ENCODE measurements at places on chromosomes 2 and 18.

- DNase-seq = no peak
These were observed 6.2 kb upstream of the ING5 start for GRCh38 chr2:241695651-241696050.

GRCh38 chr2:43491065-43491639, 104.7 kb downstream of the THADA start:
- no peak for DNase-seq

DNA sequence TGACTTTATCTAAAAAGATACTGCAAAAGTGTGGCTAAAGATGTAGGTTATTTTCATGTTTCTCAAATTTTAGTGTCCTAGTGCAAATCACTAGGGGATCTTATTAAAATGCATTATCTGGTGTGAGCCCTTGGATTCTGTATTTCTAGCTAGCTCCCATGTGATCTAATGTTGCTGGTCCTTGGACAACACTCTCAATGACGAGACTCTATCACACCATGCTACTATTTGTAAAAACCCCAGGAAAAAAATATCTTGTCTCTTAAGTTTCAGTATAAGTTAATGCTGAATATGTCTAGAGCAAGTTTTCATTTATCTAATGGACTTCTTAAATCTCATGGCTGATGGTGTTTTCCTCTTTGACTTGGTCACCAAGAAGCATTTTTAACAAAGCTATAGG, 5.8 kb downstream of the DOCK10 start:
- DNase-seq = no peak

DNA sequence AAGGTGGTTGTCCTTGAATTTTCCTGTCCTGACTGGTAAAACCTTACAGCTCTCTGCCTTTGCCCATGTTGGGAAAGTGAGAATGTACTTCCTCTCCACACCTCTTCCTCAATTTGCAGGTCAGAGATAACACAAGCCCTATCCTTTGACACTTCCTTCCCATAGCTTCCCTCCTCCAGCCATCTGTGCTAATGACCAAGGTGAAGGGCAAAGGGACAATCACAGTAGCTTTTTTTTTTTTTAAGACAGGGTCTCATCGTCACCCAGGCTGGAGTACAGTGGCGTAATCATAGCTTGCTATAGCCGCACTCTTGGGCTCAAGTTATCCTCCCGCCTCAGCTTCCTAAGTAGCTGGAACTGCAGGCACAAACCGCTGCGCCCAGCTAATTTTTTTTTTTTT, 24.3 kb upstream of the STPG4 start:
- no peak for DNase-seq

DNA sequence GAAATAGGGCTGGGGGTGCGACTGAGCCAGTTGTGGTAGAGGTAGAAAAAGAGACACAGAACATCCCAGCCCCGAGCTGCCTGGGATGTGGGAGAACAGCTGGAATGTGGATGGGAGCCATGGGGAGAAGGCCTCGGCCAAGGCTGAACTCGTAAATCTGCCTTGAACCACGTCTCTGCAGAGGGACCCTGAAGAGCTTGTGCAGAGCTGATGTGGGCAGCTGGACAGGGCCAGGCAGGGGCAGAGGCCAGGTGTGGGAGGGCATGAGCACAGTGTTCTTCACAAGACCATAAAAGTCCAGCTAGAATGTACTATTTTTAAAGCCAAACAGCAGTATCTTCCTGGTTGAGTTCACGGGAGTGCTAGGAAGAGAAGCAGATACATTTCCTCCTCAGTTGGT, 5.7 kb downstream of the TCF23 start:
- no peak for DNase-seq

DNA sequence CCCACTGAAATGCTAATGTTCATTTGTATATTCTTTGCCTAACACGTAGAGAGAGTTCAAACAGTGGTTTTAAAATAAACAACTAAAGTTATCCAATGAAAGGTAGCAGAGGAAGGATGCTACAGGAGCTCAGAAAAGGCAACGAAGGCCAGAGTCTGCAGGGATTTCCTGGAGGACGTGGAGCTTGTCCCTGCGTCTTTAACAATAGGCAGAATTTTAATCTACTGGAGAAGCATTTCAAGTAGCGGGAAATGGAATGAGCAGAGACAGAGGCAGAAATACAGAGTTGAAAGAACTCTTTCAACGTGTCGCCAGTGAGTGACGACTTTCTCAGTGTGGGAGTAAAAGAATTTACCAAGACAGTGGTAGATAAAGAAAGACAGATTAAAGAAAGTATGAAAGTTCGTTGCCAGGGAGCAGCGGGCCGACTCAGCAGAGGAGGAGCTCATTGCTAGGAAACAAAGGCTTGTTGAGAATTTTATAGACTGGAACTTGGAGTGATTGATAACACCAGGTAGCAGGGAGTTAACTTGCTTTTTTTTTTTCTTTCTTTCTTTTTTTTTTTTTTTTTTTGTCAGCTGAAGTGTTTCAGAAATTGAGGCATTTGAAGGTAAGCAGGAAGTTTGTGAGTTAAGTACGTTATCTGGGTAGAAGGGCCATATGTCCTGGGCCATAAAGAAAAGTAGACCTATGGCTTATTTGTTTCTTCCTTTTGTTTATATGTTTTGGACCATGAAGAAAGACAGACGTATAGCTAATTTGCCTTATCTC, 625 bp upstream of the NBAS start:
- DNase-seq = no peak

Data from left ventricle myocardium inferior (tissue), 1 donor.